ENCODE measurements at places on chromosomes 7 and 10. TPM values are rescaled to one million over a fixed set of nuclear protein-coding genes. Genes with fewer than 3 reads are reported as not detected.

Gene CLDN12
- 34.1 TPM for total RNA-seq

Gene TEX36
- total RNA-seq = not detected

Gene KCNIP2
- total RNA-seq = 409 TPM

Gene HOXA10
- total RNA-seq = not detected

Gene PNLIPRP1
- total RNA-seq = not detected

Gene PRLHR
- not detected for total RNA-seq

Gene ST8SIA6
- 9.3 TPM for total RNA-seq

Gene WAC
- total RNA-seq = 100 TPM

GRCh38 chr7:47535035-47535703, 46.7 kb downstream of the TNS3 start:
- no peak for DNase-seq

GRCh38 chr10:86759073-86759672, 2.8 kb downstream of the BMPR1A start:
- DNase-seq = no peak

DNA sequence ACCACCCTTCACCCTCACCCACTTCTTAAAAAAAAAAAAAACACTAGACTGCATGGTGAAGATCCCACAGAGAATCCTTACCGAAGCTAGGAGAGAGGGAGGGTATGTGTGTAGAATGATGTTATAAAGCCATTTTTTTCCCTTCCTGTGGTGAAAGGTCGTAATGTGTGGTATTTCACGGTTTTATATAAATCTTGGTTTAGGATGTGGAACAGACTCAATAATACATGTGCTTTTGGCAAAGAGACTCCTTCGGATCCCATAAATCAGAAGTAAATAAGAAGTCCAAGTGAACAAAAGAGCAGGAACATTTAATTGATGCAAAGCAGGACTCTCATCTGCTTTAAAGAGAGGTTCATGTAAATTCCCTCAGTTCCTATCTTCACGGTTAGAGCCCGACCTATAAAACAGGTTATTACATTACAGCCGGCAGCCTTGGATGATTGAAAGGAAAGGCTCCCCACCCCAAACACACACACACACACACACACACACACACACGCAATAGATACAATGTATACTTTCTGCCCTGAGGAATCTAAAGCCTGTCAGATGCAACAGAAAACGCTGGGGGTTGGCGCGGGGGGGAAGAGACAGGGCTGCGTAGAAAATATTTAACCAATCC, 8.8 kb downstream of the DLX5 start:
- DNase-seq = no peak

- no peak for DNase-seq
These were observed 95.2 kb downstream of the PRPF18 start for GRCh38 chr10:13681960-13682359.

DNA sequence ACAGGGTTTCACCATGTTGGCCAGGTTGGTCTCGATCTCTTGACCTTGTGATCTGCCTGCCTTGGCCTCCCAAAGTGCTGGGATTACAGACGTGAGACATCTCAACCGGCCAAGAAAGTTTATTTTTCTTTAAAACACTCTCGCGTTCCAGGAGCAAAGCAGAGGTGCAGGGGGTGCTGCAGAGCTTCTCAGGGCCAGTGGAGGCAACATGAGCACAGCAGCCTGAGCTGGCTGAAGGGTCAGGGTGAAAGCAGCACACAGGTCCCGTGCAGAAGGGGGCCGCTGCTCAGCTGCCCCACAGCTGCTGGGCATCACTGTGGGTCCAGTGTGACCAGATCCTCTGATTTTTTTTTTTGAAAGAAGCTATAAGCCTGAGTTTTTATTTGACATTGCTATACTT, 46.1 kb downstream of the EPHB4 start:
- DNase-seq = no peak

DNA sequence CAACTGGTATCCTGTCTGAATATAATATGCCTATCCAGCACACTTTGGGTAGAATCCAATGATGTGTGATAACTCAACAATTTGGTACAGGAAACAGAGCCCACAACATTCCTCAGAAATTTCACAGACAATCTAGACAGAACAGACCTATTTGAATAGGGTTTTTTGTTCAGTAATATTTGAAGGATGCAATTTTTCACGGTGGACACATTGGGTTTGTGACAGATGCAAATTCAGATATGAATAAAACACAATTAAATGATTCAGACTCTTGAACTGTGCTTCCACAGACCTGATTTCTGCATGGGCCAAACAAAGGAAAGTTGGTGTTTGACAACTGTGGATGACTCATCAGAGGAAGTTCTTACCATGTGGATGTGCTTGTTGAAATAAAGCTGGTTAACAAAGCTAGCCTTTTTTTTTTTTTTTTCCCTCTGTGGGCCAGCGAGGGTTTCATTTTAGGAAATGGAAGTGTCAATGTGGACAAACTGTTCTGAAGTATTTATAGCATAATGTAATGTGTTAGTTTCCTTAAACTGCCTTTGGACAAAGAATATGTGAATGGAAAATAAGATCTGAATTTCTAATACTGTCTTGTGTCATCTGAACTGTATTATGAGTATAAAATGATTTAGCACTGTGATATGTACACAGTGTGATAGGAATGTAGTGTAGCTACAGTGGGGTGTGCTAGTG, 43.2 kb upstream of the FAM133B start:
- DNase-seq = no peak

DNA sequence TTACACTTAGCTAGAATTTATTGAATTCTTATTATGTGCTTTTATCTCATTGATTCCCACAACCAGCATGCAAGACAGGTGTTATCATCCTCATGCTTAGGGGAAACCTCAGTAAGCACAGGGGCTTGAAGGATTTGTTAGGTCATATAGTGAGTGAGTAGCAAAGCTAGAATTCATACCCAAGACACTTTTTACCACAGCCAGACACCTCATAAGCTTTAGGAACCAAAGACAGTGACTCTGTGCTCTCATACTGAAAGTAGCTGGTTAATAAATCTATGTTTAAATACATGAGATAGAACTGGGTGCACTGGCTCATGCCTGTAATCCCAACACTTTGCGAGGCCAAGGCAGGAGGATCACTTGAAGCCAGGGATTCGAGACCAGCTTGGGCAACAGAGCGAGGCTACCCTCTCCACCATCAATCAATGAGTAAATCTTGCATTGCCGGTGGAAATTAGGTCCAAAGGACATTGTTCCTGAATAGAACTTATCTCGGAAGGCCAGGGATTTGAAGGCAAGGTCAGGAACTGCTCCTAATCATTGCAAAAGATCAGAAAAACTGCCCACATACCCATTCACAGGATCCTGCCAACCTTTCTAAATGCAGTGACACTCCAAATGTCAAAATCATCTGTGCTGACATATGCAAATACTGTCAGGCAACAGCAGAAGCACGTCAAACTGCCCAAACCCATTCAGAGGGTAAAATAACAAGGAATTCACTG, 523.5 kb downstream of the PARD3 start:
- DNase-seq = no peak

DNA sequence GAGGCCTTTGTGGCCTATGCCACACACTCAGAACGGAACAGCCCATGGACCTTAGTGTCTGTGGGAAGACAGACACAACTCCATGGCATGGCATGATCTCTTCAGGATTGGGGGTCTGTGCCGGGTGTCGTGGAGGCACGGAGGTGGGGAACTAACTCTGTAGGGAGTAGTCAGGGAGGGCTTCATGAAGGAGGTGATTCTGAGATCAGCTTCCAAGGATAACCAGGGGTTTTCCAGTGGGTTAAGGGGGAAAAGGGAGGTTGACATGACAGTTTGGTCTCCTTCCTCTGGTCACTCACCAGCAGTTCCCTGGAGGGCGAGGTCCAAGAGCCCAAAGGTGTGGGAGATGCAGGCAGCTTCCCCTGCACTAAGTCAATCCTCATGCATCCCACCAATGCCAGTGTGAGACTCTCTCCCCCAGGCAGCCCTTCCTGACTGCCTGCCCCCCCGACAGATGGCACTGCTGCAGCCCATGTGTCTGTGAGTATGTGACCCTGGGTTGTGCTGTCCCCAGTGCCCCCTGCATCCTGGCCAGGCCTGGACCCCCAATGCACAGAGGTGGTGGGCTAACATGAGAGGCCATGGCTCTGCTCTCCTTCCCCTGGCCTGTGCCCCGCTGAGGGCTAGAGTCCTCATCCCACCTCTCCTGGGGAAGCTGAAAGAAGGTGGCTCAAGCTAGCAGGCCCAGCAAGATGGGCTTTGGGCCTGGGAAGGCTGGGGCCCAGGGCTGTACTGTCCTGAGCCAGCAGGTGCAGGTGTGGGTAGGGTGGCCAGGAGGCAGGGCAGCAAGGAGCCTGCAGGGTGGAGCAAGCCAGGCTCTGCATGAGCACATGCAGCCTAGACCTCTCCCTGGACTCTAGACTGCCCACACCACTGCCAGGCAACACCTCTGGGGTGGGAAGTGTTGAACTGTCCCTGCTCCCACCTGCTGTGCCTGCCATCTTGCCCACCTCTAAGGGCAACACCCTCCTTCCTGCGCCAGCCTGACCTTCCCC, 39.7 kb downstream of the RASGEF1A start:
- DNase-seq = peak; percentile 40

DNA sequence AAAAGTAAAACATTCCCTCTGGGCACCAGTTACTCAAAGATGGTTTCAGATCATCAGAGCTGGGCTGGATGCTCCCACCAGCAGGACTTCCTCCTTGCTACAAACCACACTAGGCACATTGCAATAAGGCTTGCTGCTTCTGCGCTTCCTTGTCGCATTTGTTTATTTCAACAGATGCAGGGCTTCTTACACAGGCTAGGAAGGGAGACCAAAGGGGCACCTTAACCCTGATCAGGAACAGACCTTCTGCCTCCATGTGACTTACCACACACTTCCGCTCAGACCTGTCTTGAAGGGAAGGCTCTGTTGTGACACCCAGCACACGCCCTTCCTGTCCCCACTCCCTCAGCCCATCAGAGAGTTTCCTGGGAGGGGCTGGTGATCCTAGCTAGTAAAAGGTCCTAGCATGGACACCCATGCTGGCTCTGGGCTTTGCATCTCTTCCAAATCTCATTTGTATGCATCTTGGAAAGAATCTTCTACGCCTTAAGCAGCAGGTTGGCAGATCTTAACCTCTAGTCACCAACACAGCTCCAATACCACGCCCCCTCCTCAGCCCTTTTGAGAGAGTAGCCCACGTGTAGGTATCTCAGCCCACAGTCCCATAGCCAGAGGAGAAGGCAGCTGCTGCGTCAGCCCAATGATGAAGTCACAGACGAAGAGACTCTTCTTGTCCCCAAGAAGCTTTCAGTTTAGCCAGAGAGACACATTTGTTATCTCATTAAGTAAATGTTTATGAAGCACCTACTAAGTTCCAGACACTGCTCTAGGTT, 47.1 kb upstream of the SVIL start:
- DNase-seq = peak; percentile 70

- no peak for DNase-seq
These were observed 87.2 kb upstream of the LANCL2 start for GRCh38 chr7:55277916-55278315.

DNA sequence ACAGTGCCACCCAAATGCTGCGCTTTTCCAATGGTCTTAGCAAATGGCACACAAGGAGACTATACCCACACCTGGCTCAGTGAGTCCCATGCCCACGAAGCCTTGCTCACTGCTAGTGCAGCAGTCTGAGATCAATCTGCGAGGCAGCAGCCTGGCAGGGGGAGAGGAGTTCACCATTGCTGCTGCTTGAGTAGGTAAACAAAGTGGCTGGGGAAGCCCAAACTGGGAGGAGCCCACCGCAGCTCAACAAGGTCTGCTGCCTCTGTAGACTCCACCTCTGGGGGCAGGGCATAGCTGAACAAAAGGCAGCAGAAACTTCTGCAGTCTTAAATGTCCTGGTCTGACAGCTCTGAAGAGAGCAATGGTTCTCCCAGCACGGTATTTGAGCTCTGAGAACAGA, 891.2 kb downstream of the PCDH15 start:
- peak; percentile 16 for DNase-seq

DNA sequence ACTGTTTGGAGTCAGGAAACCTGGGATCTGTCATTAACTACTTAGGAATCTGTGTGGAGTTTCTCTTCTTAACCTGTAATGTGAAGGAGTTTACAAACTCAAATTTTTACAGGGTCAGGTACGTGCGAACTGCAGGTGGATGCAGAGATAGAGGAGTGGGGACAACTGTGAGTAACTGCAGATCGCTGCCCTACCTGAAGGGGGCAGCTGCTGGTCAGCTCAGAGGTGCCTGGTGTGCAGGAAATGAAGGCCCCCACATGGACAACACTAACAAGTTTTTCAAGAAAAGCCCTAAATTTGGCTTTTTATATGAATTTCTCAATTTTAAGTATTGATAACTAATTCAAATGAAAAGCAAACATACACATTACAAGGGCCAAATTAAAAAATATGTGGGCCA, 380.0 kb downstream of the REEP3 start:
- DNase-seq = no peak

- no peak for DNase-seq
These were observed 48.0 kb upstream of the SP8 start for GRCh38 chr7:20834656-20835055.

GRCh38 chr10:49375611-49376010, 20.3 kb downstream of the DRGX start:
- DNase-seq = no peak

DNA sequence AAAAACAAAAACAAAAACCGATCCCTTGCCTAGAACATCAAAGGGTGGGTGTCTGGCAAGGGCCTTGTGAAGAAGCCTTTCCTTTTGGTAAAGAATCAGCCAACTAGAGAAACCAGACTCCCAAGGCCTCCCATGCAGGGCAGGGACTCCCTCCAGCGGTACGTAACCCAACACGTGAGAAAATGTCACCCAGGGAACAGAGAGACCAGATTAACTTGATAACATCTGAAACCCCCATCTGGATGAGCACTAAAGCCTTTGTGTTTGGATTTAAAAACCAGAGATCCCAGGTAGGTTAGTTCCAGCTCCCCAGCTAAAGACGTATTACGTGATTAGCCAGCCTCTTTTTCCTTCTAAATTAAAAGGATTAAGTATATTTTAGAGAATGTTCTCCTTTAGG, 3.0 kb upstream of the HABP2 start:
- no peak for DNase-seq
